ENCODE measurements at places on chromosomes 2 and 18.

- DNase-seq, result no peak
Measured at GRCh38 chr2:9230051-9230802, 23.6 kb downstream of the ASAP2 start.

GRCh38 chr2:207279520-207279919 is 113.8 kb upstream of the KLF7 start:
- no peak for DNase-seq

DNA sequence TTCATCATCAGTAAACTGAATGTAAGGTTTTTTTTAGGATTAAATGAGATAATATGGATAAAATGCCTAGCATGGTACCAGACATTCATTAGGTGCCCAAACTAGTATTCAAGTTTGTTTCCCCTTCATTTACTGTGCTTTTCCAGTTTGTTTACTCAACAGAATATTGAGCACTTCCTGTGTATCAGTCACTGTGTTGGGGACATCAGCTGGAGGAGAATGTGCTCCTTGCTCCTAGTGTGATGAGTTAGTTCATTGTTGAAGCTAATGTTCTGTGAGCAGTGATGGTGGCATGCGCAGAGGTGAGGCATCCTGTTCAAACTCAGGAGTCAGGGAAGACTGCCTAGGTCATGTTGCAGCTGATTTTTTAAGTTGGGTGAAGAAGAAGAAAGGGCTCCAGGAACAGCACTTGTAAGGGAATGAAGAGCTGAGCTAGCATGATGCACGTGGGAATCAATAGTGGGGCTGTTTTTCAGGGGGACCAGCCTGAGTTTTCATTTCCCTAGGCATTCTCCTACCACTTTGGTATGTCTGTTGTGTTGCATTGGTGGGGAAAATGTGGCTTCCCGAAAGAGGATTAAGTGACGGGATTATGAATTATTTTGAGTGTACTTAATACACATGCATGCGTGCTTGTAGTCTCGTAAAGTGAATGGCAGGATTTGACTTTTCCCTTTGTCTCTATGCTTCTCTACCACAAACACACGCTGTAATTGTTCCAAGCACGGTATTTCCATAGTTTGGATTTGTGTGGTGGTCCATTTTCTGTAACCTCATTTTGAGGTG is 23.7 kb downstream of the TTLL4 start:
- DNase-seq, result no peak

DNA sequence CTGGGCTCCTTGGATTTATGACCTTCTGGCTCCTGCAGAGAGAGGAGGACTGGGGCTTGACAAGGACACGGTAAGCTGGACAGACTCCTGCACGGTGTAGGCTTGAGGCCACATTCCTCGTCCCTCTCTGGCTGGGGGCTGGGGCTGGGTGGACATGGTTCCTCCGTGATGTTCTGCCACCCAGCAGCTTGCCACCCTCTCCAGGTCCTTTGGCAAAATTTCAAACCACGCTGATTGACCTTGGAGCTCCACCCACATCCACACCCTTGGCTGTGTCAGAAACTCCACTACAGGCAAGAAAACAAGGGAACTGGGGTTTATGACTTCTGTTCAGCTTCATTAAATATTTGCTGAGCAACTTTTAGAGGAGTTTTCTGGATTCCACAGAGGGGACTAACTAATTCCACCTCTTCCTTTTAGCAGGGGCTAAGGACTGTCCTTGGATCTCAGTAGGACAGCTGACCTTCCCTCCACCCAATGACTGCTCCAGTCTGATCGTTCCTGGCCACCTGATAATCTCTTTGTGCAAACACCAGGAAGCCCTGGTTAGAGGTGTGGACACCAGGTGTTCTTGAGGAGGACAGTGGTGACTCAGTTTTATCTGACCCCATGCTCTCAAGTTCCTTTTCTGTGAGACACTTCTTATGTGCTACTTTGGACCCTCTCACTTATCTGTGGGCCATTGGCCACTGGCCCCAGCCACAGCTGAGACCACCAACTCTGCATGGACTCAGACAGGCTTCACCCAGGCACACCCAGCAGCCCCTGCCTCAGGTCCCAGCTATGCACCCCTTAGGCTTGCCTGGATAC is 29.3 kb downstream of the GPR55 start:
- DNase-seq, result no peak

DNA sequence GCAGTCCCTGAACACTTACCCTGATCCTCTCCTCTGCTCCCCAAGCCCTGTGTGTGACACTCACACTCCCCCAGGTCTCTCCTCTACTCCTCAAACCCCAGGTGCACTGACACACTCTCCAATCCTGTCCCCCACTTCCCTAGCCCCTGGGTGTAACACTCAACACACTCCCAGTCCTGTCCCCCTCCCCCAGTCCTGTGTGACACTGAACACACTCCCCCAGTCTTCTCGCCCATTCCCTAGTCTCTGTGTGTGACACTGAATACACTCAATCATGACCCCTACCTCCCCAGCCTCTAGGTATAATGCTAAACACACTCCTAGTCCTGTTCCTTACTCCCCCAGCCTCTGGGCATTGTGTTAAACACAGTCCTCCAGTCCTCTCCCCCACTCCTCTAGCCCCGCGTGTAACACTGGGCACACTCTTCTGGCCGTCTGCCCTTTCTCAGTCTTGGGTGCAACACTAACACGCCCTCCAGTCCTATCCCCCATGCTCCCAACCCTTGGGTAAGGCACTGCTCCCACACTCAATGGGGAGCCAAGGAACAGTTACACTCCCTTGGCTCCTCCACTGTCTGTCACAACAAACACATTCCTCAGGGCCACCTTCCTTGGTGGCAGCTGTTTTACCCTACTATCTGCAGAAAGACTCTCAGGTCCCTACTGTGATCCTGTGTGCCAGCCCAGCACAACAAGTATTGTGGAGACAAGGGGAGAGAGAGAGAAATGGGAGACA is 82.5 kb upstream of the PKDCC start:
- DNase-seq, result no peak

DNA sequence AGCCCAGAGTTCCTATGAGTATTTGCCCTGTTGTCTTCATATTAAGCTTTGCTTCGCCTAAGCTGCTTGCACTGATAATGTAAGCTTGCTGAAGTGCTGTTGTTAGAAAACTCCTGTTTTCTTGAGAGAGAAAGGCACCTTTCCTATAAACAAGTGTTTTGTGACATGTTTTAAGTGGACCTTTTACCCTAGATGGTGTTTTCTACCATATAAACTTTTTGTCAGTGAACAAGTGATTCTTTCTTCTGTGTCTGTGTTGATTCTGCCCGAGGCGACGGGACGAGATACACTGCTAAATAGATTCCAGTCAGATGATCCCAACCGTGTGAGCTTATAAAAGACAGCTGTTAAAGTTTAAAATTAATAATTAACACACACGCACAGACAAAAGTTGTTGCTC is 24.1 kb downstream of the CABLES1 start:
- no peak for DNase-seq

- DNase-seq, result no peak
Measured at GRCh38 chr2:210839034-210839433, 282.6 kb downstream of the CPS1 start.

Measured in CD4-positive, CD25-positive, alpha-beta regulatory T cell (primary cell).